Pulmonary artery endothelial cell (primary cell): ENCODE measurements at places on chromosomes 4 and X. TPM values are rescaled to one million over a fixed set of nuclear protein-coding genes. Genes with fewer than 3 reads are reported as not detected.

Gene RPA4
- 0.73 and 1.2 TPM in 2 replicates for total RNA-seq

Gene RHOXF2B
- not detected in 2 replicates for total RNA-seq

Gene SPANXB1
- total RNA-seq = not detected in 2 replicates

Gene DSPP
- total RNA-seq = not detected in 2 replicates

Gene G3BP2
- total RNA-seq = 235 and 241 TPM in 2 replicates

Gene XK
- total RNA-seq = under 0.01 TPM in 2 replicates

Gene UGT2B15
- total RNA-seq = not detected in 2 replicates

Gene LRCH2
- total RNA-seq = 3.4 and 3.9 TPM in 2 replicates

Gene MAGEE2
- total RNA-seq = not detected in 2 replicates

Gene ENAM
- total RNA-seq = not detected in 2 replicates

Gene ASMTL
- total RNA-seq = 8.9 and 25.5 TPM in 2 replicates

Gene PASD1
- not detected in 2 replicates for total RNA-seq

Gene DBET
- total RNA-seq = not detected in 2 replicates

Gene PWWP3B
- 0.42 and 1.5 TPM in 2 replicates for total RNA-seq

Gene TMEM255A
- not detected in 2 replicates for total RNA-seq

Gene EGF
- total RNA-seq = 0.04 and 0.07 TPM in 2 replicates

Gene FANCB
- 5.1 and 9.5 TPM in 2 replicates for total RNA-seq

Gene ELOVL6
- 7.1 and 7.3 TPM in 2 replicates for total RNA-seq

Gene SPANXN4
- total RNA-seq = not detected in 2 replicates

Gene SEPTIN6
- total RNA-seq = 16.1 and 34.0 TPM in 2 replicates

Gene FHDC1
- under 0.01 and 0.04 TPM in 2 replicates for total RNA-seq

Gene CNKSR2
- under 0.01 TPM in 1 of 2 replicates, not detected in the other for total RNA-seq

Gene CDK16
- 61.3 and 75.9 TPM in 2 replicates for total RNA-seq

Gene ODAM
- total RNA-seq = not detected in 2 replicates

Gene SATL1
- not detected in 2 replicates for total RNA-seq

Gene LANCL3
- 0.35 and 0.99 TPM in 2 replicates for total RNA-seq

Gene TGIF2LX
- not detected in 2 replicates for total RNA-seq

Gene SOD3
- total RNA-seq = not detected in 2 replicates

Gene CXCL1
- total RNA-seq = 53.3 and 90.8 TPM in 2 replicates

Gene GAGE12J
- total RNA-seq = not detected in 2 replicates

Gene WWC2
- total RNA-seq = 25.7 and 35.0 TPM in 2 replicates

Gene NPY2R
- total RNA-seq = not detected in 2 replicates

Gene CFAP99
- 0.04 TPM in 1 of 2 replicates, not detected in the other for total RNA-seq

Gene PTPN13
- 6.3 and 12.8 TPM in 2 replicates for total RNA-seq
